Aorta (tissue), 5 donors: ENCODE measurements at places on chromosomes 7 and 10. TPM values are rescaled to one million over a fixed set of nuclear protein-coding genes. Genes with fewer than 3 reads are reported as not detected.

GNG11 gene
- total RNA-seq, result 24.9 TPM

DNA sequence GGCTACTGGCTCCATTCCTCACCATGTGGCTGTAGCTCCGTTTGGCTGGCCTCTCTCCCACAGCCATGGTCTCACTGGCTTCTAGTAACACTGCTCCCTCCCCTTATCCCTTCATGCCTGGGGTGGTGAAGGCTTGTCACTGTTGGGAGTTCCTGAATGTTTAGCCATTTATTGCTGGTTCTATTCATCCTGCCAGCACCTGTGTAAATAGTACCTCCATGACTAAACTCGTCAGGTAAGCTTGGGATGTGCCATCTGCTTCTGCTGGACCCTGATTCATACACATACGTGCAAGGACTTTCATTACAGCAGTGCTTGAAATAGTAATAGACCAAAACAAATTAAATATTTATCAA lies 61.6 kb downstream of the CCDC71L start:
- no peak for DNase-seq

DNA sequence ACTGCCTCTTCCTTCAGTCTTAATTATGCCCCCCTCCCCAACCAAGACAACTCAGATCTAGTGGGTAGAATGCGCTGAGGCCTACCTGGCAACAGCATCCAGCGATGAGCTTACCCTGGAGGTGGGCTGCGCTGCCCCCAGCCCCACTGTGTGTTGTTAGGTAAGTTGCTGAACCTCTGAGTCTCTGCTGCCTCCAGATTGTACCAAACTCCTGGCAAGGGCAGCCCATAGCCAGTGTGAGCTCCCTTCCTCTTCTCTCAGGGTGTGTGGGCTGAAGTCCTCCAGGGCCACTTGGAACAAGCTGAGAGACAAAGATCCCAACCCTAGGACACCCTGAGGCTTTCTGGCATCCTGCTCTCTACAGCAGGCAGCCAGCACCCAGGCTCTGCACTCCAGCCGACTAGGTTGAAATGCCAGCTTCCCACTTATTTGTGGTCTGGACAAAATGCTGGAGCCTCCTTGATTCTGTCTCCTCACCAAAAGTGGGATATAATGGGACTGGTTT lies 135.3 kb downstream of the ARHGAP22 start:
- DNase-seq, result no peak

- DNase-seq, result no peak
These were observed 634.7 kb upstream of the AUTS2 start for GRCh38 chr7:68963552-68963951.

CLEC2L gene
- not detected for total RNA-seq

DNA sequence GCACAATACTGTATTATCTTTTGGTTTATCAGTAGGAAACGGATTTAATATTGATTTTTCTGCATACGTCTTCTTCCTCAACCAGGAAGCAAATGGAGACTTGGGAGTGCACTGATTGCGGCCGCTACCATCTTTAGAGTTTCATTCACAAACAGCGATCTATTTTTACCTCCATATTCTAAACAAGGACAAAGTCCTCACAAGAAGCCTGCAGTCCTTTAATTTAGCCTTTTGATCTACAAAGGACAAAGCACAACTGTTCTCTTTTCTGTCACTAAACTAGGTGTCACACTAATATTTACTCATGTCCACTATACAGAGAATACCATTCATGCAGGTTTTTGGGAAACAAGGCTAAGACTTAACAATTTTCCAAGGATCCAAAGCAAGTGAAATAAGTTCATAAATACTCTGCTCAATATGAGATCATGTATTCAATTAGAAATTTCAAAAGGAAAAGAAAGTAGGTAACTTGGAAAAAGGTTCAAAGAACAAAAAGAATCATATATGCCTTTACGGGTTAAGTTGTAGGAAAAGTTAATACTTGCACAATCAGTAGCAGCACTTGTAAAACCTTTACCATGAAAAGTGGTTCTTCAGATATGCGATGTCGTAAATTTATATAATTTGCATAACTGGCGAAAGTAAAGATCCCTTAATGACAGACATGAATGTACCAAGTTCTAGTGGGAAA lies 92.1 kb downstream of the UPF2 start:
- no peak for DNase-seq

DNA sequence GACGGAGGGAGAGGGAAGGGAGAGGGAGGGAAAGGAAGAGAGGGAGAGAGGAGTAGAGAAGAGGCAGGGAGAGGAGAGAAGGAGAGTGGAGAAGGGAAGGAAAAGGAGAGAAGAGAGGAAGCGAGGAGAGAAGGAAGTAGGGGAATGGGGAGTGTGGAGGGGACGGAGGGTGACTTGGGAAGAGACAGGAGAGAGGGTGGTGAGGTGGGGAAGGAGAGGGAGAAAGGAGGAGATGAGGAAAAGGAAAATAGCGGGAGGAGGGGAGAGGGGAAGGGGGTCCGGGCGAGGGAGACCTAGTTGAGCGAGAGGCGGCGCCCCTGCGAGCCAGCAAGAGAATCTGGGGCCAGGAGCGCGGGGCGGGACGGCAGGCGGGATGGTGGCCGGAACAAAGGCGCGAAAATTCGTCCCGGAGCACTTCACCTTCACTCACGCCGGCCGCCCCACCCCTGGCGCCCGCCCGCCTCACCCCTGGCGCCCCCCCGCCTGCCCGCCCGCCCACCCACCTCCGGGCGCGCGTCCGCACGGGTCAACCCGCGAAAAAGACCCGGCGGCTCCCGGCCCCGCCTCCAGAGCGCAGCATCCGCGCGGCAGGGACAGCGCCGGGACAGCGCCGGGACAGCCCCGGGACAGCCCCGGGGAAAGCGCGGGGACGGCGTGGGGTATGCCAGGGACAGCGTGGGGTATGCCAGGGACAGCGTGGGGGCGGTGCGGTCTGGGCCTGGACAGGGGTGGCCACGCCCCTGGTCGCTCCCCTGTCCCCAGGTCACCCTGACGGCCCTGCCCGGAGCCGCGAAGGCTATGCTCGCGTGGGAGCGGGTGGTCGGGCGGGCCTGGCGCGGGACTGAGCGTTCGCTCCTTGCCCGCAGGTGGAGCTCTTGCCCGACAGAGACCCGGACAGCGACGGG lies 4.2 kb downstream of the VSTM2A start:
- no peak for DNase-seq

NODAL gene
- not detected for total RNA-seq

DNA sequence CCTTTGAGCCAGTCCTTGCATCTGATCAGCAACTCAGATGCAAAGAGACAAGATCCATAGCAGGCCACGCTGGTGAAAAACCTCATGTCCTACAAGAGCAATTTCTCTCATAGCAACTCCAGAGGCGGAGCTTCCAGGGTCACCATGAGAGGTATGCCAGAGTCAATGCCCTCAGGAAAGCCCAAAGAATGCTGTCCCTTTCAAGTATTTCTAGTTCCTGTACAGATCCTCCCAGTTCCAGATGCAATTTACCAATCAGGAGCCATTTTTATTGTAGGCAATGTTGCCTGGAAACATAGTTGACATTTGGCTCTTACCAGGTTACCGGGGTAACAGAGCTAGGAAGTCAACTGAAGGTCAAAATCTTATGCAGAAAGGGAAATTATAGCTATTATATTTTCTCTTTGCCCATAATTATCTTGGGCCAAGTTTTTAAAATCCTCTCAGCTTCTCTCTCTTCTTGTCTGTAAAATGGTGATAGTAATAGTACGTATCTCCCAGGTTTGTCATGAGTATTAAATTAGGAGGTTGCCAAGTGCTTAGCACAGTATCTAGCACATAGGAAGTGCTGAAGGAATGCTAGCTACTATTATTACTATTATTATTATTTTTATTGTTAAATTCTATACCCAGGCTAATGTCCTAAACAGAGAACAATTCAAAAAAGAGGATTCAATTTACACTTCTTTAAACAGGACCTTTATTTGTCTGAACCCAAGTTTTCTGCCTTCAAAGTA lies 46.3 kb upstream of the TM9SF3 start:
- DNase-seq, result no peak

FAM131B gene
- 3.8 TPM for total RNA-seq

DNA sequence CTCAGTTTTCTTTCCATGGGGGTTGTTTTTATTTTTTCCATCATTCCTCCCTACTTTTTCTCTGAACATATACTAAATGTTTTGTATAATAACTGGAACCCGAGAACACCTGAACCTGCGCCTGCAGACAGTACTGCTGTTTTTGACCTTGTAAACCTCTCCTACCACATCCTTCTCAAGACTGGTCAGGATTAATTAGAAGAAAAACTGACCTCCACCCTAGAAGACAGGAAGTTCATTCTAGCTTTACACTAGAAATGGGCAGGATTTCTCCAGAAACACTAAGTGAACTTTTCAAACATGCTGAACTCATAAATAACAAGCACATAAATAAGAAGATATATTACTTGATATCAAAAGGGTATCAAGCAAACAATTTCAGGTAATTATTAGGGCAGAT lies 751 bp upstream of the HYCC1 start:
- no peak for DNase-seq

DNA sequence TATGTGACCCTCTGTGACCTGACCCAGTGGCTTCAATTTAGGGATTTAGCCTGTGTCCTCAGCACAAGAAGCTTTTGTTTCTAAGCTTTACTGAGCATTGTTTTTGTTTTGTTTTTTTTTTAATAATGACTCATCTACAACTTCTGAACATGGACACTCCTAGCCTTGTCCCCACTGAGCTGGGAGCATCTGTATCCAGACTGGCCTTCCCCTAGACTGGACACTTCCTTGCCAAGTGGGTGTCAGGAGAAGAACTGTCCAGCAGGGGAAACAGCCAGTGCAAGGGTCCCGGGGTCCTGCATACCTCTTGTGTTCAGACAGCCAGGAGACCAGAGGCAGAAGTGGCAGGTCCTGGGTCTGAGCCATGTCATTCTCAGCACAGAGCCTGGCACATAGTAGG lies 108.6 kb downstream of the TMEM130 start:
- DNase-seq, result no peak
